ENCODE measurements at places on chromosomes 1 and 21.
A peak's percentile ranks its signal among the peaks of the same experiment; 100 is the strongest.

DNA sequence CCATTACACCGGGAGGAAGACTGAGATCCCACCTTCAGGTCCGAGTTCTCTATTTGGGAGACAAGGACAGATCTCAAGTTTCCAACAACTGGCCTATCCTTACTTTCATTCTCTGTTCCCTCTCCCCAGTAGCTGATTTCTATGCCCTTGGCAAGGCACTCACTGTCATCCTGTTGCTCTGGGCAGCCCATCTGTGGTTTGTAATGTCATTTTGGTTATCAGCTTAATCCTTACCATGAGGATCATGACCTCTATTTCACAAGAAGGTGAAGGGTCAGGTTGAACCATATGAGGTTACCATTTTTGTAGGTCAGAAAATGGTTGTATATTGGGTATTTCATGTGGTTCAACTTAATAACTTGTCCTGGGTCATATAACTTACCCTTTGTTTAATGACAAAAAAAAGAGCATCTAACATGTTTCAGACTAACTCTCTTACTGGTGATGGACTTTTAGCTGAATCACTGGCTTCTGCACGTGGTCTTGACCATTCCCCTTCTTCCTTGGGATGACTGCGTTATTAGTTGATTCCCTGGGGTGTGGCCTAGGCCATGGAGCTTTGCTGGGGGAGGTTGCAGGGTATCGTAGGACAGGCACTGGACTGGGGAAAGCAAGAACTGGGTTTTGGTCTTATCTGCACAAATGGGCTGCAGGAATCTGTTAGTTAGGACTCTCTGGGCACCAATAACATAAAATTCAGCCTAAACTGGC lies 120.2 kb downstream of the ACTL8 start:
- DNase-seq: no peak

DNA sequence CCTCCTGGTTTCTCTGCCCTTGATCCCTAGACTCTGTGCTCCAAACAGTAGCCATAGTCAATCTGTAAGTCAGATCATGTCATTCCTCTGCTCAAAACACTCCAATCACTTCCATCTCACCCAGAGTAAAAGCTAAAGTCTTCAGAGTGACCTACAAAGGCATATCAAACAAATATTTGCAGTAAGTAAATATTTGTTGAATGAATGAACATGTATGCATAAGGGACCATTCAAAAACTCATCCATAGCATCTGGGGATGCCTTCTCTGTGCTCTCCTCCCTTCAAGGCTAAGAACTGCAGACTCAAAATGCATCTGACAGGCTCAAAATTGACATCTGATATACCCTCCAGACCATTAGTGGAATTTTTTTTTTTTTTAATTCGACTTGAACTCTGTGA lies 18.1 kb upstream of the AK5 start:
- no peak for DNase-seq

- no peak for DNase-seq
These were observed 16.6 kb downstream of the DISP3 start for GRCh38 chr1:11495579-11495978.

DNA sequence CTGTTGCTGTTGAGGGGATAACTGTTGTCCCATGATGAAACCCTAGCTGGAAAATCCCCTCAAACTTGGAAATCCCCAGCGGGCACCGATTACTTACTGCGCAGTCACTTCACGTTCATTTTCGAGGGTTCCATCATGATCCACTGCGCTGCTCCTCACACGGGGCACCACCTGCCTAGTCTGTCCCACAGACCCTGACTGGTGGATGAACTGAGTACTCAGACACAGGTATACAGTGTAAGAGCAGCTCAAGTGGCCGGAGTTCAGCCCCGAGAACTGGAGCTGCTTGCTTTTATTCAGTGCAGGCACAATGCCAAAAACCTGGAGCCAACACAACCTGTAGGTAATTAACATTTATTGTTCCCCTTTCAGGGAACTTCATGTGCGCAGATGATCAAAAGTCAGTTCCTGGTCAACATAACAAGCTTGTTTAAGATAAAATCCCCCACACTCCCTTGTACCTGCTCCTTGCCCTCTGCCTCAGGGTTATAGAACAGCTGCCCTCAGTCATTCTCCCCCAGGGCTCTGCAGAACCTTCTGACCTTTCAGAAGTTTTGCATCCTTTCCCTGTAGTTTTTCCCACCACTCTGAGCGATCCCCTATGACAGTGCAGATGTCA lies 46.5 kb upstream of the PRELP start:
- no peak for DNase-seq

- DNase-seq: no peak
These were observed 28.1 kb downstream of the IL23R start for GRCh38 chr1:67194209-67194863.

- no peak for DNase-seq
These were observed 131.5 kb upstream of the ZNF648 start for GRCh38 chr1:182192966-182193365.

- DNase-seq: no peak
These were observed 100.5 kb upstream of the NEK7 start for GRCh38 chr1:198056255-198056654.

GRCh38 chr1:245411245-245412036 lies 256.7 kb downstream of the KIF26B start:
- no peak for DNase-seq

- peak; percentile 71 for DNase-seq
These were observed 36.4 kb upstream of the LMX1A start for GRCh38 chr1:165392634-165393571.

DNA sequence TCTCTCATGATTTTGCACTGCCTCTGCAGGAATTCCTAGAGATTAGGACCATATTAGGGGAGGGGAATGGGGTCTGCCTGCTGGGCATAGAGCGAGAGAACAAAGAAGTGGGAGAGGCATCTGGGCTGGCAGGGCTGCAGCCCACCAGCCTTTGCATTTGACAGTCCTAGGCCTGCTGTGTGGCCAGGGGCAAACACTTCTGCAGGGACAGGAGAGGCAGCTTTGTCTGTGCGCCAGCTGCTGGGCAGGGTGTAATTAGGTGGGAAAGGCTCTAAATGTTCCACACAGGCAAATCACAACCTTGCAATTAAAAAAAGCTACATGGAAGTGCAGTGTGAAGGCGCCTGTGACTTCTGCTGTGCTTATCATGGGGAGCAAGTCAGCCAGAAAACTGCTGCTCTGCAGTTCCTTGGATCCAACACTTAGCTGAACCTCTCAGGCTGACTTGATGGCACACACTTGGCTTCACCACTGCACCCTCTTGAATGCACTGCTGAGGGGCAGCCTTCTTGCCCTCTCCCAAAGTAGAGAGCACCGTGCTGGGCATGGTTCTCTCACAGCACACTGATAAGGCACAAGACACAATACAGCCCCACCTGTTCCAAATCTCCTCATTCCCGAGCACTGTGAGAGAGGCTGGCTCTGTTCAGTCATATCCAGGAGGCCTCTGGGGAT lies 73.6 kb upstream of the TLR5 start:
- DNase-seq: no peak
